CD4-positive, alpha-beta T cell treated with Interleukin-15 for 1 hour (primary cell): ENCODE measurements at places on chromosomes 2 and 18.
A peak's percentile ranks its signal among the peaks of the same experiment; 100 is the strongest.

DNA sequence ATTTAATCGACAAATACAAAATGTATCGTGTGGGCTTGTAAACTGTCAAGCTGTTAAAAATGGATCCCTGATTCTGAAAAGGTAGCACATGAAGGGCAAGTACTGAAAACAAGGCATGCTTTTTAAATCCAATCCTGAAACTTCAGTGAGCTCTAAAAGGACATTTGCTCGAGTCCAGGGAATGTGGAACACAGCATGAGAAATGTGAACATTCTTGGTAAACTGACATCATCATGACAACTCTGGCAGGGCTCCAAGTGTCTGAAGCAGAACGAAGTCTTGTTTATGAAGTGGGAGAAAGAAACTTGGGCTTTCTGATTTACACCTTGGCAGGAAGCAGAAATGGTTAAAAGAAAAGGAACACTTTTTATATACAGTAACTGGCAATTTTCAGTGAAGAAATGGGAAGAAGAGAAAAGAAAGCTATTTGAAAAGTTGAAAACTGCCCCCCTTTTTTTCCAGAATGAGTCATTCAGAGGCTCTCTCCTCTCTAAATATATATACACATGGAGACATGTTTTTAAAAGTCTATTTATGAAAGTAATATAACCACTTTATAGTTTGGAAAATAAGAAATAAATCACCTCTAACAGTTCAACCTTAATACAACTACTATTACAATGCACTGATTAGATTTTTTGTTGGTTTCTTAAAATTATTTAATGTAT lies 120.8 kb downstream of the GAREM1 start:
- no peak for DNase-seq

DNA sequence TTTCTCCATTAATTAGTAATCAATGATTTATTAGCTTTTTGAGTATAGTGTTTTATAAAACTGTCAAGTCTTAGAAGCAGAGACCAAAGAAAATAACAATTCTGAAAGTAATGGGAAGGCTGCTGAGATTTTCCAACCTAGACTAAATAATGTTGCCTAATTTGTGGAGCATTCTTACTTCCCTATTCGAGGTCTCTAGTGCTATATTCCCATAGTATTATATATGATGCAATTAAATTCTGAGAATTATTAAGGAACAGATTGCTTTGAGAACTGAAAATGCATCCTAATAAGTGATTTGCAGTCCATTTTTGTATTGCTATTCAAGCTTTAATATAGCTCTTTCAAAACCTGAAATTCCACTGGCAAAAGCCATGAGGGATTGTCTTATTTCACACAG lies 27.7 kb upstream of the DOCK10 start:
- DNase-seq, result no peak

GRCh38 chr2:205427112-205427511 lies 255.2 kb upstream of the NRP2 start:
- no peak for DNase-seq

- DNase-seq, result no peak
These were observed 2.1 kb downstream of the MBP start for GRCh38 chr18:77130229-77131099.

DNA sequence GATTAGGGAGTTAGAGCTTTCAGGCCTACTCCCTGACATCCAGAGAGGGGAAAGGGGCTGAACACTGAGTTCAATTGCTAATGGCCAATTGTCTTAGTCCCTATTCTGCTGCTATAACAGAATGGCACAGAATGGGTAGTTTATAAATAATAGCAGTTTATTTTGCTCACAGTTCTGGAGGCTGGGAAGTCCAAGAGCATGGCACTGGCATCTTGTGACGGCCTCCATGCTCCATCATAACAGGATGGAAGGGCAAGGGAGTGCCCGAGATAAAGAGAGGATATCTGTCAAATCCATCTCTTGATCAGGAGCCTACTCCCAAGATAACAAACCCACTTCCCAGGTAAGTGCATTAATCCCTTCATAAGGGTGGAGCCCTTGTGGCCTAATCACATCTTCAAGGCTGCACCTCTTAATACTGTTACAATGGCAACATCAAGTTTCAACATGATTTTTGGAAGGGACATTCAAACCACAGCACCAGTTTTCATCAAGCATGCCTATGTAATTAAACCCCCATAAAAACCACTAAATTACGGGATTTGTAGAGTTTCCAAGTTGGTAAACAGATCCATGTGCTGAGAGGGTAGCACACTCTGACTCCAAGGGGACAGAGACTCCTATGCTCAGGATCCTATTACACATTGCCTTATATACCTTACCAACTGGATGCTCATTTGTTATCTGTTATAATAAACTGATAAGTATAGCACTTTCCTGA lies 44.6 kb downstream of the BAZ2B start:
- DNase-seq, result no peak

- no peak for DNase-seq
These were observed 134.5 kb upstream of the CAB39 start for GRCh38 chr2:230578106-230578505.

DNA sequence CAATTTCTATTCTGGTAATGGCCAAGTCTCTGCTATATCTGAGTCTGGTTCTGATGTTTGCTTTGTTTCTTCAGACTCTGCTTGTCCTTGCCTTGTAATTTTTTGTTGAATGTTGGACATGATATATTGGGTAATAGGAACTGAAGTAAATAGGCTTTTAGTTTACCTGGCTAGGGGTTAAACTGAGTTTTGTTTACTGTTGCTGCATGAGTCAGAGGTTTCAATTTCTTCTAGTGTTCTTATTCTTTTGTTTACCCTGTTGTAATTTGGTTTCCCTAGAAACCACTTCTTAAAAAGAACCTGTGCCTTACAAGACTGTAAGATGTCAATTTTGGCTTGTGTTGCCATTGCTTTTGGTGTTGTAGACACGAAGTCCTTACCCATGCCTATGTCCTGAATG lies 285.0 kb upstream of the KCNH7 start:
- no peak for DNase-seq

- DNase-seq, result no peak
These were observed 385.1 kb downstream of the RAD51AP2 start for GRCh38 chr2:17133052-17133671.

DNA sequence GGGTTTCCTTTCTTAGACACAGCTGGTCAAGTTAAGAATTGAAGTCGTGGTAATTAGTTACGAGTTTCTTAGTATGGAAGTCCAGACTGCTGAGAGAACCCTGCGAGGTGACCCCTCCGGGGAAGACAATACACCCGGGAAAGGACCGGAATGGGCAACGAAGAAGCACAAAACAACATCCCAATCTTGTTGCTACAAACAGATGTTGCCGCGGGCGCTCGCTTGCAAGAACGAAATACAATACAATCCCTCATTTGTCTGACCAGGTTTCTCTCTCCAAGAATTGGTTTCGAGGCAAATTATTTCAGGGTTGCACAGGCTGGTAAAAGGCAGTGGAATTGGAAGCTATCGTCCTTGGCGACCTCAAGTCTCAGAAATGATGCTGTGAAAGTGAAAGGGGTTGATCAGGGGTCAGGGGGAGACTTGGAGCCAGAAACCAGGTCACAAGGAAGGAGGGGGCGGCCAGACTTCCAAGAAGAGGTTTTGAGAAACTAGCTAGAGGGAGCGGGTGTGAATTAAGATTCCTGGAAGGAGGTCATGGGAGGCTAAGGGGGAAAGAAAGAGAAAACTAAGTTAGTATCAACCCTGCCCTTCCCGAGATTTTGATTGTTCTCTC lies 401.9 kb downstream of the HRH4 start:
- DNase-seq, result no peak

GRCh38 chr2:67234440-67234839 lies 162.7 kb upstream of the ETAA1 start:
- DNase-seq, result no peak

DNA sequence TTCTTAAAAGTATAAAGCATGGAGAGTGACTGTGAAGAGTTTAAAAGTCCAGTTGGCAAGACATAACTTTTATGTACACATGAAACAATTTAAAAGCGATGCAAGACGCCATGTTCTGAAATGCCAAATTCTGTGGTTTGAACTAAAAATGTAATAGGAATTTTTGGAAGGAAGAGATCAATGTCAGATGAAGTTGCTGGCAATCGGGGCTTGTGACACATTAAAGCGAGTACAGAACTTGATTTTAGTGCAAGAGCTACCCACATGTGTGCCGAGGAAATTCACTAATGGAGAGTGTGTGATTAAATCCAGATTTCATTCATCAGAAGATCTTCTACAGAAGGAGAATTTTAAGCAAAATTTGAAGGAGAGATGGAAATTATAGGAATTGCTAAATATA lies 220.2 kb upstream of the CCDC68 start:
- no peak for DNase-seq

GRCh38 chr18:22603902-22604301 lies 186.2 kb upstream of the CTAGE1 start:
- no peak for DNase-seq

GRCh38 chr2:128442053-128442751 lies 123.5 kb upstream of the HS6ST1 start:
- no peak for DNase-seq

DNA sequence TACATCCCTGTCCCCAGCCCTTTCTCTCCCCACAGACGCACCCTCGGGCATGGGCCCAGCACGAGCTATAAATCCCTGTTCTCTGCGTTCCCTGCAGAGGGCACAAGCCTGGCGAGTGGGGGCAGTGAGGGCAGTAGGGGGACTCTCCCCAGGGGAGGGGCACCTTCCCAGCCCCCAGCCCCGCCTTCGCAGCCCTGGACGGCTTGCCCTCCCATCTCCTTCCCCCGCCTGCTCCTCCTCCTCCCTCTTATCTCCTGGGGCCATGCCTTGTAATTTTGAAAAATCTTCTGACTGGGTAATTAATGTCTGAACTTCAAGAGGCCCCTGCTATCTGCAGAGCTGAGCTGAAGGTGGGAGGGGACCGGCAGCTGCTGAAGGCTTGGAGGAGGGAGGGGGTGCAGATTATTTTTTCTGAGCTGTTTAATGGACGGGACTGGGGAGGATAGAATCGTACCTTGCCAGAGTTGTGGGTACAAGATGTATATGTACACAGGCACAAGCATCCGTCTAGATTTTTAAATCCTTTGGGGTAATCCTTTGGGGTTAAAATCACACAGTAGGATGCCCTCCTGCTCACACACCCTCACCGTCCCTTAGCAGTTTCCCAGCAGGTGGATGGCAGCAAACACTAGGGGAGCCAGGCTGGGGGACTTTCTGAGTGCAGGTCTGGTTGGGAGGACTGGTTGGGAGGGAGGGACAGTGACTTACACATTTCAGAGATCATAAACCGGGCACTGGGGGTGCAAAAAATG lies 121.9 kb downstream of the SMAD7 start:
- peak; percentile 10 for DNase-seq

- DNase-seq, result no peak
These were observed 396.4 kb upstream of the LRRTM1 start for GRCh38 chr2:80700961-80701360.

GRCh38 chr2:42835577-42836371 lies 43.4 kb upstream of the HAAO start:
- peak; percentile 32 for DNase-seq

GRCh38 chr2:28394331-28394877 lies 1.7 kb downstream of the FOSL2 start:
- peak; percentile 50 for DNase-seq

DNA sequence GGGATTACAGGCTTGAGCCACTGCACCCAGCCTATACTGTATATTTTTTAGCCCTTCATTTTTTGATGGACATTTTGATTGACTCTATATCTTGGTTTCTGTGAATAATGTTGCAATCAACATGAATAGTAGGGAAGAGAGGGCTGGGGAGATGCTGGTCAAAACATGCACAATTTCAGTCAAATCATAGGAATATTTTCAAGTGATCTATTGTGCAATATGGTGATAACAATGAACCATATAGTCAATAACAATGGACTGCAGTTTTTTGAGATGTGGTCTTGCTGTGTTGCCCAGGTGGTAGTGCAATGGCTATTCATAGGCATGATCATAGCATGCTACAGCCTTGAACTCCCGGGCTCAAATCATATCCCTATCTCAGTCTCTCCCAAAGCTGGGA lies 264.7 kb upstream of the TMEFF2 start:
- DNase-seq, result no peak
